ENCODE measurements at places on chromosomes 2 and 18. TPM values are rescaled to one million over a fixed set of nuclear protein-coding genes. Genes with fewer than 3 reads are reported as not detected.

GRCh38 chr2:150575861-150576260, 88.4 kb upstream of the RND3 start:
- no peak overlapping the region for H3K27ac ChIP-seq
- H3K27me3 ChIP-seq, result no peaks in the 10 kb centered on the region
- no peaks in the 10 kb centered on the region for H3K36me3 ChIP-seq
- no peak for DNase-seq
- H3K4me3 ChIP-seq, result no peak overlapping the region

DNA sequence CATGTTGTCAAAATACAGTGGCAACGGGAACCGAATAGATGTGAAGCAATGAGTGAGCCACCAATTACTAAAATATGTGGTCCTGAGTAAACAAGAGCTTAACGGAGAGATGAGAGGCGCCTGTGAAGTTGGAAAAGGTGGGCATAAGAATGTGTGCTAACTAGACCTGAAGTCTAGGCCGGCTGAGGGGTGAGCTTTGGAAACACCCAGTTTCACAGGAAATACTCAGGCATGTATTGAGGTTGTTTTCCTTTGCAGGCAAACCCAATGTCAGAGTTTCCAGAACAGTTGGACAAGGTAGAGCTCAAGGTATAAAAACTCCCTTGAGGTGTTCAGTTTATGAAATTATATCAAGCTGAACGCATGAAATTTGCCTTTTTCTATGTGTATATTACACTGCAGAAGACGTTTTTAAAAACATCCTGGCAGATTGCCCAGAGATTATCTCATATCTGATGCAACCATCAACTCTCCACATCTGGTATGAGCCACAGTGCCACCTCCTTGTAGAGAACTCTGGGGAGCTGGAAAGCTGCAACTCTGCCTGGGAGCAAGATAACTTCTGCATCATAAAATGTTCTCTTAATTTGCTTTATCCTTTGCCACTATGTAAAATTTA, 3.9 kb upstream of the WDSUB1 start:
- H3K36me3 ChIP-seq, result no peaks in the 10 kb centered on the region
- peak; percentile 30 for DNase-seq
- H3K27ac ChIP-seq, result no peak overlapping the region
- no peaks in the 10 kb centered on the region for H3K27me3 ChIP-seq
- no peak overlapping the region for H3K4me3 ChIP-seq

Gene SRD5A2
- not detected for total RNA-seq

DNA sequence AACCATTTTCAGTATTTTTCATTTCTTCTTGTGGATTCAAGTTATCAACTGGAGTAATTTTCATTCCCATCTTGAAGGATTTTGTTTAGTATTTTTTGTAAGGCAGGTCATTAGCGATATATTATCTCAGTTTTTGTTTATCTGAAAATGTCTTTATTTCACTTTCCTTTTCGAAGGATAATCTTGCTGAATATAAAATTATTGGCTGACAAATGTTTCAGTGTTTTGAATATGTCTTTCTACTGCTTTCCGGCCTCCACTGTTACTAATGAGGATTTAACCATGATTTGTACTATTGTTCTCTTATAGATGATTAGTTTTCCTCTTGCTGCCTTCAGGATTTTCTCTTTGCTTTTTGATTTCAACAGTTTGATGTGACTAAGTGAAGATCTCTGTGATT, 58.3 kb upstream of the ZNF396 start:
- no peaks in the 10 kb centered on the region for H3K4me1 ChIP-seq
- no peak for DNase-seq
- H3K4me3 ChIP-seq, result no peak overlapping the region
- H3K27ac ChIP-seq, result no peak overlapping the region
- no peaks in the 10 kb centered on the region for H3K36me3 ChIP-seq

DNA sequence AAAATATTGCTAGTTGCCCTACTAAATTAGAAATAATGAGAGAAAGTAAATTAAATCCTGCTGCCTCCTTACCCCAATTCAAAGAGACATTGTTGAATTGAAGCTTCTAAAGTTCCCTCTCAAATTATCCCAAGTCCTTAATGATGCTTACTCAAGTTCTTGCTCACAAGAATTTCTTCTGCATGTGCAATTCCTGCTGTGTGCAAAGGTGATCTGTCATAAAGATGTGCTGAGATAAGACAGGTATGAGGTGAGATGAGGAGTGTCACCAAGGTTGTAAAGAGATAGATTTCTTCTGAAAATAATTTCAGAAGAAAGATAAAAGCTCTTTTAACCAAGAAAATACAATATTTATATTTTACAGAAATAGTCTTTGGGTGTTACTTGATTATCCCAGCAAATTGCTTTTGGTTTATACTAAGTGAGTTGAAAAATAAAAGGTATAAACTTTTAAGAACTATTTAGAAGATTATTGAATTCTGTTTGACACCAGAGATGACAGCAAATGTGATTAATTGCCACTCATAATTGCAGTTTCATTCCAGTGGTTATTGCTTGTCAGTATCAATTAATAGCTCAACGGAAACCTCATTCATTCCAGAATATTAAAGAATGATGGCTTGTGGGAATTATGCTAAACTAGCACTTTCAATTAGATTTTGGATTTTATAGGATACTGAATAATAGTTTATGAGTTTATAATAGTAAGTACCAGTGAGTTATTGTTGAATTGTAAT, 674.3 kb downstream of the STK39 start:
- no peak overlapping the region for H3K4me3 ChIP-seq
- no peak for DNase-seq
- no peak overlapping the region for H3K27ac ChIP-seq
- H3K4me1 ChIP-seq, result no peaks in the 10 kb centered on the region
- H3K27me3 ChIP-seq, result no peaks in the 10 kb centered on the region

DNA sequence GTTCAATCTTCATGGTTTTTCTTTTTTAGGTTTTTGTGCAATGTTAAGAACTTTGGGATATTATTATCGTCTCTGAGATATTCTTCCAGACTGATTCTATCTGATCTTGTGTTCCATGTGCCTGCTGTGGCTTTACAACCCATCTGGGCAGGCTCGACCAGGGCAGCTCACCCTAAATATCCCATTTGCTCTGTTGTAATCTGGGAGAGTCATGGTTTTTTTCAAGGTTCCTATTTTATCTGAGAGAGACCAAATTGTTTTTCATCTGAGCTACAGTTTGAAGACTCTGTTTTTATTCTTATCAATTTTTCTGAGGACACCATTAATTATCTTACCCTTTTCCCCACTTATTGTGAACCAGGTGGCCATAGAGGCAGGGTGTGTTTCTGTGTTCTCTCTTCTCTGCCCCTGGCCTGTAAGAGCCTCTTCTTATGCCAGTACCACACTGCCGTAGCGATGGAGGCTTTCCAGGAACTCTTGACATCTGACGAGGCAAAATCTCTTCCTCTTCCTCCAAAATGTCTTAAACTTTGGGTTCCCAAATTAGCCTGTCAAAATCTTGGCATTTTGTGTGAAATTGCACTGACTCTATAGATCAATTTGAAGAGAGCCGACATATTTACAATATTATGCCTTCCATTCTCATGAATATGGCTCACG, 3.1 kb downstream of the SP140L start:
- H3K4me1 ChIP-seq, result peaks cover 82% of the 10 kb centered on the region
- H3K27me3 ChIP-seq, result no peaks in the 10 kb centered on the region
- DNase-seq, result no peak
- no peak overlapping the region for H3K4me3 ChIP-seq
- H3K36me3 ChIP-seq, result peaks cover 4% of the 10 kb centered on the region

- H3K4me3 ChIP-seq, result no peak overlapping the region
- no peaks in the 10 kb centered on the region for H3K36me3 ChIP-seq
- H3K4me1 ChIP-seq, result no peaks in the 10 kb centered on the region
- DNase-seq, result no peak
Measured at GRCh38 chr2:95058466-95058988, 33.0 kb downstream of the MAL start.

Gene ADRA2B
- total RNA-seq, result 5.3 TPM

Gene REG3A
- total RNA-seq, result 11.2 TPM

GRCh38 chr2:8132879-8133278, 549.0 kb upstream of the ID2 start:
- no peak for DNase-seq
- no peak overlapping the region for H3K4me3 ChIP-seq
- no peaks in the 10 kb centered on the region for H3K27me3 ChIP-seq
- peaks cover 17% of the 10 kb centered on the region for H3K4me1 ChIP-seq
- H3K36me3 ChIP-seq, result no peaks in the 10 kb centered on the region
- no peak overlapping the region for H3K27ac ChIP-seq

DNA sequence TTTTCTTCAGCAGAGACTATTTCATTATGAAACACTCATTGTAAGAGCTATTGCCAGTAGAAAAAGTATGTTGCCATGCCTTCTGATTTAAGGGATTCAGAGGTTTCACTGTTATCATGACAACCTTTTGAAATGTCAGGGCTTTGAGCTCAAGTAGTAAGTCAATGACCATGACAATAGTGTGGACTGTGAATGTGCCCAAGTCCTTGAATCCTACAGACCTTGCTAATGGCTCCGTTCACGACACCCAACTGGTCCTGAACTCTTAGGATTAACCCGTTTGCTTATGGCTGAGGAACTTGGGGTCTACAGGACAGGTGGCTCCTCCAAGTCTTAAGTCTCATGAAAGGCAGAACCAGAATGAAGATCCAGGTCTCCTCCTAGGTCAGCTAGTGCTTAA, 17.6 kb upstream of the KIDINS220 start:
- DNase-seq, result no peak
- H3K27me3 ChIP-seq, result no peaks in the 10 kb centered on the region
- H3K36me3 ChIP-seq, result no peaks in the 10 kb centered on the region
- H3K4me3 ChIP-seq, result no peak overlapping the region
- no peak overlapping the region for H3K27ac ChIP-seq

All from spleen (tissue), 13 donors.